ENCODE measurements at places on chromosomes 11 and 22. TPM values are rescaled to one million over a fixed set of nuclear protein-coding genes. Genes with fewer than 3 reads are reported as not detected.

GRCh38 chr11:4090258-4090657 lies 4.3 kb upstream of the RRM1 start:
- DNase-seq, result no peak

GRCh38 chr11:76807206-76807875 lies 24.2 kb downstream of the TSKU start:
- DNase-seq, result peak; percentile 44

GRCh38 chr11:10856689-10857458 lies 979 bp downstream of the ZBED5 start:
- no peak for DNase-seq

DNA sequence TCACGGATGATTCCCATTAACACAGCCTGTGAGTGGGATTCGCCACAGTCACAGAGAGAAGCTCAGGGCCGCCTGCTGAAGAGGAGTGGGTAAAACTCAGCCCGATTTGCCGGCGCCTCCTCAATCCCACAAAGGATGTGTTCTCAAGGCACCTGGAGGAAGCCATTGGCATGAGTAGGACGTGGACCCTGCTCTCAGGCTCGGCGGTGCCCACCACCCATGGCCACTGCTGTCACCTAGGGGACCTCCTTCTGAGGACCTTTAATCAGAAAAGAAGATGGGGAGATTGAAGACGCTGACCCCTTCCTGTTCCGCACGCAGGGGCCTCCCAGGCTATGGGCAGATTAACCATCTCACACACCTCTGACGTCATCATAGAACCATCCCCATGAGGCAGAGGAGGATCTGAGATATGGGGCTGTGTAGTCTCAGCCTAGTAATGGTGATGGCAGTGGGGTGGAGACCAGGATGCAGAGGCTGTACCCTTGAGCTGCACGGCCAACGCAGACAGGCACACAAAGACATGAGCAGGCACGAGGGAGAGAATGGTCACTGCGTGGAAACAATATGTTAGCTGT lies 571.8 kb downstream of the BRD1 start:
- DNase-seq, result no peak

DNA sequence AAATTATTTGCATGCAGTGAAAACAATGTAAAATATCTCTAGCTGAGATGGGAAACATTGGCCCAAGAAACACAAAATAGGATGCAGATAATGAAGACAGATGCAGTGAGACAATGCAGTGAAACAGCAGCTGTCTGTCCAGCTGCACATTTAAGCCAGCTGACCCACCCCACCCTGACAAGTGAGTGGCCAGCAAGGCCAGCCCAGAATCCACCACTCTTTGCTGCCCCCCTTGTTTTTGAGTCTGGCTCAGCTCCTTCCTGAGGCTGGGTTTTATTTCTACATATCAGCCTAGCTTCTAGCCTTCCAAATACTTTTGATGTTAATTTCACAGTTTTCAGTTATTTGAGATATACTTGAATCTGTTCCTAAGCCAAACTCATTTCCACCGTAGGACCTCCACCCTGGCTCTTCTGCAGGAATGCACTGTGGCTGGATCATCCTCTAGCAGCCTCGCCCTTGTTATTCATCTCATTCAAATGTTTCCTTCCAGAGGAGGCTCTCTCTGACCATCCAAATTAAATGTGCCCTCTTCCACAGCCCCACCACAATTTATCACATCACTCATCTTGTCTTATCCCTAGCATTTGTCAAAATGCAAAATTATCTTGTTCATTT lies 154.1 kb upstream of the POU2AF2 start:
- no peak for DNase-seq

Gene SCT
- total RNA-seq, result not detected

DNA sequence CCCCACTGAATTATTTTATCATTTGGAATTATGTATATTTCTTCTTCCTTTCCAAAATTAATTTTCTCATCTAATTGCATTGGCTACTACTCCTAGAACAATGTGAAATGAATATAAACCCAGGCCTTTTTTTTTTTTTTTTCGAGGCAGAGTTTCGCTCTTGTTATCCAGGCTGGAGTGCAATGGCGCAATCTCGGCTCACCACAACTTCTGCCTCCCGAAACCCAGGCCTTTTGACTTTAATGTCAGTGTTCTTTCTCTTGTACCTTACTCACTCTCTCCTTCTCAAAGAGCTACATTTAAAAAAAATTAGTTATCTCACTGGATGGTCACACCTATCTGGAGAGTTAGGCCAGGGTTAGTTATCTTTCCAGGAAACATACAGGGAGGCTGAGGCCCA lies 35.3 kb upstream of the LRRC32 start:
- no peak for DNase-seq
